Germinal center (tissue), 1 donor: ENCODE measurements at places on chromosomes 5 and 9.
A peak's percentile ranks its signal among the peaks of the same experiment; 100 is the strongest.

DNA sequence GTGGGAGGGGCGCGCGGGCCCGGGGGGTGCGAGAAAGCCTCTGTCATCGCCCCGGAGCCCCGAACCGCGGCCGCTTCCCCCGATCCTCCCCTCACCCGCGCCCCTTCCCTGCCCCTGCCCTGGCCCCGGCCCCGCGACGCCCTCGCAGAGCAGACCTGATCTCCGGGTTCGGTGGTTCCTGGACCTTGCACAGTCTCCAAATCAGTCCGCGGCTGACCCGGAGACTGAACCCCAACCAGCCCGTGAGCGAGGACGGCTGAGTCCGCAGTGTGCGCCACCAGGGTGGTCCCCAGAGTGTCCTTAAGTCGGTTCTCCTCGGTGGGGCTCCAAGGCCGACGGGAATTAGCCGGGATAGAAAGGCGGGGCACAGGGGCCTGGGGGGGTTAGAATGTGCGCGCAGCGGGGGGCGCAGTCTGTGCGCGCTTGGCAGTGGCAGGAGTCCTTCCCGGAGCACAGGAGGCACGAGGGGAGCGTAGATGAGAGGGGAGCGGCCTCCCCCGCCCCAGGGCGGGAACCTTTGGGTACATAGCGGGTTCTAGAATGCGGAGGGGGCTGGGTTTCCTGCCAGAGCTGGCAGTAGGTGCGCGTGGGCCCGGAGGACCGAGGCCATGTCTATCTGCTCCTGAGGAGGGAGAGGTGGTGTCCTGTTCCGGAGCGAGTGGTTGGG is 779 bp downstream of the PKN3 start:
- peak; percentile 42 for DNase-seq

DNA sequence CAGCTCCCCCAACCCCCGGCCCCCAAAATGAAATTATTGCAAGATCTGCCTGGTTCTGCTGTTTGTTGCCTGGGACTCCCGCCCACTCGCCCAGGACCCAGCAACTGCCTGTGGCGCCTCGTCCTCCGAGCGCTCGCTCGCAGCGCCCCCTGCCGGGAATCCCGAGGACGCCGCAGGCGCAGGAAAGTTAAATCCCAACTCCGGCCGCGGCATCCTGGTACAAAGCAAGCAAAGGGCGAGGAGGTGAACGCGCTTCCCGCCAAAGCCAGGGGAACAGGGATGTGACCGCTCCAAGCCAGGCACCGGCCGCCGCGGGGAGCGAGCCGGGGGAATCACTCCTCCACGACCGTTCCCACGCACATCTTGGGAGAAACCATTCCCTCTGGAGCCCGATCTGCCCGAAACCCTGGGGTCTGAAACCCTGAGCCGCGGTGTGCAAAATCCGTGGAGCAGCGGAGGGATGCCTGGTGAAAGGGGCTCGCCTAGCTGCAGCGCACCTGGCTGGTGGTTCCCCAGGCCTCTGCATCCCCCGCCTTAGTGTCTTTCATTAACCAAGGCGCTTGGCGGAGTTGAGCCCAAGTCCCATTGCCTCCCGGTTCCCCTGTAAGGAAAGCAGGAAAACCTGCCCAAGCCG is 1.3 kb downstream of the SEMA5A start:
- peak; percentile 19 for DNase-seq

DNA sequence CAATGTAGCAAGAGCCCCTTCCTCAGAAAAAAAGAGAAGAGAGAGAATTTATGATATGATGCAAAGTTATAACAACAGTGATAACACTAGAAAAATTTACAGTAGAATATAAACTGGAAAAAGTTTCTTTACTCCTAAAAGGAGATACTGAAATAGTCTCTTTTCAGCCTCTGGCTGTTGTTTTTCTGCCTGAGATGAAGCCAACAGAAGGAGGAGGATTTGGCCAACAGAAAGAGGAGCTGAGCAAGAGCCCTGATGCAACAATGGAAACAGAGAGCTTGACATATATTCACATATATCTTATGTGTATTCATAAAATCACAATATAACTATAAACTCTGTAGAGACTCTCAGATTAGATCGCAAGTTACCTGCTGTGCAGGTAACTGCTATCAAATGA is 109.1 kb downstream of the INIP start:
- DNase-seq = no peak

DNA sequence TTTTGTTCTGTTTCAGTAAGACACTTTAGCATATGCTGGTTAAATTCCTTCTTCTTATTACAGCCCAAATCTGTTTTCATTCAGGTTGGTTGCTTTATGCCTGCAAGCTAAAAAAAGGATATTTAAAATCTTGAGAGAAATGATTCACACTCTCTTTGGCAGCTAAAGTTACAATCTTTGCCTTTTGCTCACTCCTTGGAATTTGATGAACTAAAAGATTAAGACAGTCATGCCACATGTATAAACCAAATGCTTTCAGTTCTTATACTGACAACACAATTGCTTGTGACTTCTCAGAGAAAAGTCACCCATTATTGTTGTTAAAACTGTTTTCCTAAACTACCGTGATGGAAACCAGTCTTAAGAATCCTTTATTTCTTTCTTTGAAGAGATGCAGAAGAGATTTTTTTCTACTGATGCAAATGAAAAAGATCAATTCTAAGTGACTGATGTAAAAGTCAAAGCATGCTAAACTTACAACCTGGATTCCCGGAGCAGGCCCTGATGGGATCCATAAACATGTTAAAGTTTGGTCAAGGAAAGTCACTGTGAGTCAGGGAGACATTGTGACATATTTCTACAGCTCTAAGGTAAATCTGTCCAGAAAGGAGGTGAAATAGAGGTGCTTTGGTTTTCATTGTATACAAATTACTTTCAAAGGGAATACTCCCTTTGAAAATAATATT is 144.2 kb upstream of the CDH10 start:
- no peak for DNase-seq

DNA sequence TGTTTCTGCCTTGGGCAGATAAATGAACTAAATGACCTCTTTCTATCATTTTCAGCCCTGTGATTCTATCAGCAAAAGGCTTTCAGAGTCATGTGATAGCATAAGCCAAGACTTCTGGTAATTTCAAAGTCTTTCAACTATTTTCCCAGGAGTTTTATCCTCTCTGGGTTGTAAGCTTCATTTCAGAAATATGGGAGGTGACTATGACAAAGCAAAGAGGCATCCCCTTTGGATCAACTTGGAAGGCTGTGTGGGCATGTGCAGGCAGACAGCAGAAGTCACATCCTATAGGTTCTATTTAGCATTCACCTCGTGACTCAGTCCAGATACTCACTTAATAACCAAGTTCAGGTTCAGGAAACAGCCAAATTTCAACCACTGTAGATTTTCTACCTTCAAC is 149.0 kb upstream of the FST start:
- DNase-seq = no peak
